Hepatic stellate cell (primary cell): ENCODE measurements at places on chromosomes 11 and 22.

DNA sequence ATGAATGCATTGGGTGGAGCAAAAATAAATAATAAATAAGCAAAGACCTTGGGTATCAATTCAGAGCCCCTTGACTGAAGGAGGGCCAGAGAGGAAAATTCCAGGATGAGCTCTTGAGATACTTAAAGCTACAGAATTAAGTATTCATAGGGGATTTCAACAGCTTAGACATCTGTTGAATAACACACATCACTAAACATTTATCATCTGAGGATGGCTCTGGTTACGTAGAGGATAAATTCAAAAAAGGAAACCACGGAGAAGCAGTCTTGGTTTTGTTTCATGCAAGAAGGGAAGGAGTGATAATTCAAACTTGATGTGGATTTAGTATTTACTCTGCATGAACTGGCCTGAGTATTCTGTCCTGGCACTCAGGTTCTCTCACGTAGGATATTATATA lies 29.8 kb downstream of the ARHGAP42 start:
- no peak for DNase-seq

DNA sequence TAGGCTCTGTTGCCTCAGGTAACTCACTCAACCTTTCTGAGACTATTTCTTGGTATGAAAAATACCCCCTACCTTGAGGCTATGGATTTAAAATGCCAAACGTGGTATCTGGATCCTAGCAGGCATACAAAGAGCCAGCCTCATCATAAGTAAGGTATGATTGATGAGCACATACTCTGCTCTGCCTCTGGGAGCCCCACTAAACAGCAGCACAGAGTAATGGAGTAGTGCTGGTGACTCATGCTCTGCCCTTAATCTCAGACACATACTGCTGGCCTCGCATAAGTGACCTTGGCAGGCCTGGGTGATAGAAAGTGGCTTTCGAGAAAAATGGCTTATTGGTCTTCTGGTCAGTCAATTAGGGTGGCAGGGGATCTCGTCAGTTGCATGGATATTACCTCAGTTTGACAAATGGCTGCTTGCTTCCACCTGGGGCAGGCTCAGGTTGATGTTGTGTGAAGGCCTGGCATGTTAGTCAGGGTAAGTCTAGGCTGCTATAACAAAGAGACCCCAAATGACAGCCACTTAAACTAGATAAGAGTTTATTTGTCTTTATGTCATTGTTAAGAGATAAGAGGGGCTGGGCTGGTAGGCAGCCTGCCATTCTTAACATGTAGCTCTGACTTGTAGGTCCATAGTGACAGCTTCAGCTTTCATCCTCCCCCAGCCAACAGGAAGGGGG lies 15.2 kb upstream of the SLC6A5 start:
- no peak for DNase-seq

- DNase-seq, result no peak
These were observed 816 bp upstream of the PLEKHA7 start for GRCh38 chr11:17014833-17015626.

GRCh38 chr22:37462983-37463382 lies 23.2 kb downstream of the MFNG start:
- no peak for DNase-seq

GRCh38 chr11:11251394-11251970 lies 101.6 kb downstream of the CSNK2A3 start:
- DNase-seq, result no peak

DNA sequence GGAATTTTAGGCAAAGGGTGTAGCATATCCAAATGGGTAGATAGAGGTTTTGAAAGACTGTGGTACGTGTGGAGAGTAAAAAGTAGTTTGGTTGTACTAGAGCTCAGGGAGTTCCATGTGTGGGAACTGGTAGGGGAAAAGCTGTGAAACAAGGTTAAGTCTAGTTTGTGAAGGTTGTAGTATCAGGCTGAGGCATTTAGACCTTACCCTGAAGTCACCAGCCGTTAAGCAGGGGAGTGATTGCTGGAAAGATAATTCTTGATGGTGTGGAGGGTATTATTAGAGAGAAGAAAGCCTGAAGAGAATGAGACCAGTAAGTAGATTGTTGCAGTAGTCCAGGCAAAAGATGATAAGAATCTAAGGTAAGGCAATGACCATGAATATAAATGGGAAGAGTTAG lies 68.0 kb downstream of the RNF169 start:
- no peak for DNase-seq

GRCh38 chr11:7531011-7531410 lies 17.2 kb downstream of the PPFIBP2 start:
- DNase-seq, result no peak

DNA sequence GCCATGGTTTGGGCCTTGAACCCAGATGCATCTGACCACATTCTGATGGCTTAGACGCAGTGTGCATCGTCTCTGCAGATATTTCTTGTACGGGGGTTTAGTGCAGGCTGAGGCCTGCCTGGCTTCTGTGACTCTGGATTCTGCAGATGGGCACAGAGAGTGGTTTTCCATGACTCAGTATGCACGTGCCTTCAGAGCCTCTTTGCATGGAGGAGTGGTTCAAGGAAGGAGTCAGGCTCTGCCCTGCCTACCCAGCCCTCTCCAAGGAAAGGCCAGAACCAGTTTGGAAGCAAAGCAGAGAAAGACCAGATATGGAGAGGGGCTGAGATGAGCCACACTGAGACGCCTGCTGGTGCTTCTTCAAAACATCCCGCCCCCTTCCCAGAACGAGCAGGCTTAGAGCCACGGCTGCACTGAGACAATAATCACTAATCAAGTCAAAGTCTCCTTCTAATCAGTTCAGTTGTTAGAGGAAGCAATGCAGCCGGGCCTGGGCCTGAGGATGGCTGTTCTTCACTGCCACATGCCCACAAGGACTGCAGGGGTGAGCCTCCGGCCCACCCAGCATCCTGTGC lies 308.9 kb downstream of the NXPE2 start:
- DNase-seq, result no peak

DNA sequence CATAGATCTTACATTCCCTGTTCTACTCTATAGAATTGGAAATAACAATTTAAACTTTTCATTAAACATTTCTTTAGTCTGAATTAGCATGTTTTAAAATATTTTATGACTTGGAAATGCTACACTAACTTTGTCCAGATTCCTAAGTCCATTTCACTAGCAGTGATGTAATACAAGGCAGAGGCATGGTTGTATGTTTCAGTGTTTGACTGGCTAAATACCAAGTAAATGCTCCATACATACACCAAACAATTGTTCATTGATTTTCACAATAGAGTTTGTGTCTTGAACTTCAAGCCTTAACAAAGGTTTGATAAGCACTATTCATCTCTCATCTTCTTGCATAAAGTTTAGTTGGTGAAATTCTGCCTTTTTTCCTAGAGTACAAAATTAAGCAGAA lies 13.5 kb downstream of the ZBED5 start:
- DNase-seq, result no peak

GRCh38 chr22:37234736-37235711 lies 9.0 kb downstream of the RAC2 start:
- no peak for DNase-seq

- no peak for DNase-seq
These were observed 77.9 kb downstream of the ST3GAL4 start for GRCh38 chr11:126433244-126433846.

GRCh38 chr22:26762503-26763472 lies 105.4 kb downstream of the MIAT start:
- DNase-seq, result no peak

DNA sequence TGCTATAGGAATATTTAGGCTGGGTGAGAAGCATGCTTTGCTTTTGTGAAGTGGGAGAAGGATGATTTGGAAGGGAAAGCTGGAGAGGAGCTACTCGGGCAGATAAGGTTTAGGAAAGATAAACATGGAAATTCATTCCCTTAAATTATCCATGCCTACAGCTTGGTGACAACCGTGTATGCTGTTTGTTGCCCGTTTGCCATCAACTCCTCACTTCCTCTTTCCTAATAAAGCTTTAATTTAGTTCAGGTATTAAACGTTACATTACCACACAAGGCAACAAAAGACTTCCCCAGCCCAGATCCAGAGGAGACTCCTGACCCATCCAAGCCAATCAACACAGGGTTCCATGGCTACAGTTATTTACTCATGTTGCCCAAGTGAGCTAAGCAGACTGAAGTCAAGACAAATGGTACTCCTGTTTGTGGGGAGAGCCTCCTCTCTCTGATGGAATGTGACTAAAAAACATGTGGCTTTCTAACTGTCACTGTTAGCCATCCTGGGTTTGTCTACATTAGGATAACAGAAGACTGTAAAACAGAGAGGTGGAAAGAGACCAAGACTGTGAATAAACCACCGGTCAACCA lies 101.7 kb upstream of the GRAMD1B start:
- no peak for DNase-seq

GRCh38 chr11:30617762-30618161 lies 31.6 kb upstream of the MPPED2 start:
- DNase-seq, result no peak

DNA sequence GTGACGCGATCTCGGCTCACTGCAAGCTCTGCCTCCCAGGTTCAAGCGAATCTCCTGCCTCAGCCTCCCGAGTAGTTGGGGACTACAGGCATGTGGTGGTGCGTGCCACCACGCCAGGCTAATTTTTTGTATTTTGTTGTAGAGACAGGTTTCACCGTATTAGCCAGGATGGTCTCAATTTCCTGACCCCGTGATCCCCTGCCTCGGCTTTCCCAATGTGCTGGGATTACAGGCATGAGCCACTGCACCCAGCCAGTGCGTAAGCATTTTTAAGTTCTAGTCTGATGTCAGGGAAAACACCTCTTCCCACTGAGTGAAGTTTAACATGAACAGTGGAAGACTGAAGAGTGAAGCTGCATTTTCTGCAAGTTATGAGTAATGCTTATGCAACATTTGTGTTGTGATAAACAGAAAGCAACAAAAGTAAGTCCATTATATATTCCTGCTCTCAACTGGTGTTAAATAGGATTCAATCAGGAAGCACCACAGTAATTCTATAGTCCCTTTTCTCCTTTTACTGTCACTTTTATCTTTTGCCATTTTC lies 1219.8 kb upstream of the RAG2 start:
- no peak for DNase-seq

DNA sequence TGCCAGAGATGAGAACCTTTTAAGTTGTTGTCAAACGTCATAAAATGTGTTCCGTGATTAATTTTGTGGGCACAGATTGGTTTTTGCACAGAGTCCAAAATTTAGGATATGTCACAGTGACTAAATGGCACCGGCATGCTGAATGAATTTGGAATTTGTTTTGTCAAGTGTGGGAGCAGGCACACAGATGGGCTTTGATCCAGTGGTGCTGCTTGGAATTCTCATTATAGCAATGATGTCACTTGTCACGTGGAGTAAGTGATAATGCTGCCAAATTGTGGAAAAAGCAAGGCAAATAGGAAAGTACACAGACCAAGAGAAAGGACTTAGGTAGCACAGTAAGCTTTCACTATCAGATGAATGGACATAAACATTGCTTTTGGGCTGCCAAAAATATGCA lies 8.0 kb upstream of the LIN7C start:
- no peak for DNase-seq

- DNase-seq, result no peak
These were observed 835.5 kb upstream of the CNTN5 start for GRCh38 chr11:98185245-98185644.

GRCh38 chr11:1226986-1227550 lies 4.2 kb downstream of the MUC5B start:
- peak; percentile 79 for DNase-seq

DNA sequence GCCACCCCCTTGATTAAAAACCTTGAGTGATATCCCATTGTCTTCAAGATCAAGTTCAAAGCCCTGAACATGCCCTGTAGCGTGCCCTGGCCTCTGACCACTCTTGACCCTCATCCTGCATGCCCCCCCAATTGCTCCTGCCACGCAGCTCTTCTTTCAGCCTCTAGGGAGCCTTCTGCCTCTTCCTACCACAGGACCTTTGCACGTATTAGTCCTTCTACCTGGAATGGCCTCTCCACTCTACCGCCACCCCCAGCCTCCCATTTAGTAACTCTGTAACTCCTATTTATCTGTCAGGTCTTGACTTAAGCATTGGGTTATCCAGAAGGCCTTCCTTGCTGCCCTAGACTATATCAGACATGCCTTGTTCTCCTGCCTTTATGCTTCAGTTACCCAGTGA lies 203.6 kb downstream of the TRIM29 start:
- DNase-seq, result no peak

DNA sequence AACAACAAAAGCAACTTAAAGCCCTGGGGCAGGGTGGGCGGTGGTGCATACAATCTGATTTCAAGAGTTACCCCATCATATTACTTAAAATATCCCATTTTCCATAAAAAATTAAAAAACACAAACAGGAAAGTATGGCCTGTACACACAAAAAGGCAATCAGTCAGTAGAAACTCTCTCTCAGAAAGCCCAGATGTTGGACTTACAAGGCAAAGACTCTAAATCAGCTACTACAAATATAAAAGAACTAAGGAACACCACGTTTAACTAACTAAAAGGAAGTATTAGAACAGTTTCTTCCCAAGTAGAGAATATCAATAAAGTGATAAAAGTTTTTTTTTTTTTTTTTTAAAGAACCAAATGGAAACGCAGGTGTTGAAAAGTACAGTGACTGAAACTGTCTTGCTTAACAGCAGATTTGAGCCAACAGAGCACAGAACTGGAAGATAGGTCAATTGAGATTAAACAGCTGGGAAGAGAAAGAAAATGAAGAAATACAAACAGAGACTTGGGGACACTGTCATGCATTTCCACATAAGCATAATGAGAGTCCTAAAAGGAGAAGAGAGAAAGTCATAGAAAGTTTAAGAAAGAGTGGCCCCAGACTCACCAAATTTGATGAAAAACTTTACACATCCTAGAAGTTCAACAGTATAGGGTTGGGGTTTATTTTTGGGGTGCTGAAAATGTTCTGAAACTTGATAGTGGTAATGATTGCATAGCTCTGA lies 8.6 kb downstream of the SC5D start:
- no peak for DNase-seq

DNA sequence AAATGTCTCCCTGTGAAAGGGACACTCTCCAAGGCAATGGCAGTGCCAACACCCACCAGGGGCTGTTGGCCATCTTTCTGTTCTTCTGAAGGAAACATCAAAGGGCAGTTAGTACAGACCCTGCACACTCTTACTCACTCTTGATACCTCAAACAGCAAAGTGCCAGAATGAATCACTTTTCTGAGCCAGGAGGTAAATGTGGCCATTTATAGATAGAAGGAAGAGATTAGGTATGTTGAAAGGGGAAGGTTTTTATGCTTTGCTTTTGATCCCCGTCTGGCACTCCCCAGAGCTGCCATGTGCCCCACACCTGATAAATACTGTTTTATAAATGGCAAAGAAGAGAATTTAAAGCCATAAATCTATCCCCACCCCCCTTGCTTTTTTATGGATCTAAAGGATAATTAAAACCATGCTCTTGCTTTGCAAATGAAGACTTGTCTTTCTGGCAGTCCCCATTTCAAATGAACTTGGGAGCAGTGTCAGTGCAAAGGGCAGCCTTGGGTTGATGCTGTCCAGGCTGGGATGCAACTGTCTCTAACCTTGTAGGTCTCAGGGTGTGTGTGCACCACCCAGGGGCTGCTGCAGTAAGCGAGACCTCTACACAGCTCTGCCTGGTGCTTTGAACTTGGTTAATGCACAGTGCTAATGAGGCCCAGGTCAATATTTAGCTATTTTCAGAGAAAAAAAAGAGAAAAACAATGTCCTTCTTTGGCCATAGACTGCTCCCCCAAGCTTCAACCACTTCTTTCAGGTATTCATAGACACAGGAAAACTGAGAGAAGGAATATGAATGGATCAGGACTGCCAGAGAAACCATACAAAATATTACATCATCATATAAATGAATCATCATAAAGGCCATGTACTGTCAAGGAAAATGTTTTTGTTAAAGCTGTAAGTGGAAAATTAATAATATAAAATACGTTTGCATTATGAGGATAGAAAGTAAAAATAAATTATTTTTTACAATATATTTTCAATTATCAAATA lies 207.5 kb downstream of the ETS1 start:
- no peak for DNase-seq
